ENCODE measurements at places on chromosomes 6 and 20.

DNA sequence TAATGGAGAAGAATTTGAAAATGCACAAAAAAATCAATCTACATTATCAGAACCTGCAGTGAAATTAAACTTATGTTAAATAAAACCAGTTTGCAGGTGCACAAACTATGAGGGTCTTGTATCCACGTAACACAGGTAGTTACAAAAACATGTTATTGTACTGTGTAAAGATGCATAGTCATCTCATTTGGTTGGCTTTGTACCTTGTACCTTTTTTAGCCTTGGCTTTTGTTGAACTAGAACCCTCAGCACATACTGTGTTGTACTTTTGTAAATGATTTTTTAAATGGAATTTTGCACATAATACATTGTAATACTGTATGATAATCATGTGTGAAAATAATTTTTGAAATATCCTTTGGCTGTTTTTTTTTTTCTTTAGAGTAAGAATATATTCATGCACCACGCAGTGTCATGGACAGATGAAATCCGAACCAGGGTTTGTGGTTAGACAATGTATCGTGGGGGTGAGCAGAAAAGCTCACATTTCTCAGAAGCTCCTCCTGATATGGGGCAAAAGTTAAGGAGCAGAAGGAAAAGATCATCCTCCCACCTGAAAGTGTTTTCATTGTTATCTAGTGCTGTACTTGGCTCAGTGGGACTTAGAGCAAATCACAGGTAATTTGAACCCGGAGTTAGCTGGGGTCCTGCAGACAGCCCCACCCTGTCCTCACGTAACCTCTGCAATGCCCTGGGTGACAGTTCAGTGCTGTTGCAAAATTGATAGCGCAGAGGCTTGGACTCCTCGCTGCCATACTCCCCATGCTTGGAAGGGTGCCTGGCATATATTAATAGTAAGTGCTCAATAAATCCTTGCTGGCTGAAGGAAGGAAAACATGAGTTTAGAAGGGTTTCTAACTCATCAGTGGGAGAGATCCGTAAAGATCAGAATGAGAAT, 14.8 kb upstream of the NAA20 start:
- ATAC-seq, result no peak

- no peak for ATAC-seq
These were observed 104.4 kb upstream of the ADGRF4 start for GRCh38 chr6:47593979-47594378.

DNA sequence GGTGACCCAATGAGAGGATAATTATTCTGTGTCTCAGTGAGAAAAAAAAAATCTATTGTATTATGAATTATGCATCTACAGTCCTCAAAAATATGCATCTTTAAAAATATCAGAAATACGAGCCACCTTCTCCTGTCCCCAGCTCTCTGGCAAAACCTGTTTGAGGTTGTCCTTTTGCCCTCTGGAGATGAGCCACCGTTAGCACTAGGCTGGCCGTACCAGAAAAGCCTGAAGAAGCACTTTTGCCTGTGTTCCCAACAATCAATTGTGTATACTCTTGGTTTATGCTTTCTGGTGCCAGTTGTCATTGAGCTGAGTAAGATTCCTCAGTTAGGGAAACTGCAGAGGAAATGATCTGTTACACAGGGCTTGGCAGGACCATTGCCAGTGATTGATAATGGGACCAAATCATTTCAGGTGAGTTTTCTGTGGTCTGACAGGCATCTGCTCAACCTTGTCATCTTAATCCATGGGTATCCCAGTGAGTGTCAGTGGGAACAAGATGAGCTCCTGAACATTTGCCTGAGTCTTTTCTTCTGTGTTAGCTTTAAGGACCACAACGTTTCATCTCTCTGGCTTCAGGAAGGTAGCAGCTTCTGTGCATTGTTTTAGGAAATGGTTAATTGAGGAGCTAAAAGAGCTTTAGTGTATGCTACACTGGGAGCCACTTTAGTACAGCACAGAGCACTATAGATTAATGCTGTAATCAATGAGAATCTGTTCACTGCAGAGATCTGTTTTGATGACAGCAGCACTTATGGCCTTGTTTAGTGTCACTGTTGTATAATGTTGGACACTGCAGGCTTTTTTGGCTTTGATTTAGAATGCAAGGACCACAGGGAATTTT, 330.1 kb downstream of the RIMS1 start:
- ATAC-seq, result peak; percentile 80

GRCh38 chr6:87738000-87738399, 36.0 kb upstream of the AKIRIN2 start:
- no peak for ATAC-seq

- no peak for ATAC-seq
These were observed 79.0 kb downstream of the DNAAF9 start for GRCh38 chr20:3328501-3328900.

- no peak for ATAC-seq
These were observed 628.2 kb downstream of the CDH26 start for GRCh38 chr20:60586269-60587050.

GRCh38 chr6:90291565-90291964, 5.1 kb downstream of the BACH2 start:
- ATAC-seq, result no peak

GRCh38 chr20:64148581-64148980, 15.7 kb upstream of the MYT1 start:
- no peak for ATAC-seq

- peak; percentile 9 for ATAC-seq
These were observed 9.2 kb upstream of the GHRH start for GRCh38 chr20:37270576-37271420.

GRCh38 chr6:85096976-85097375, 332.6 kb upstream of the TBX18 start:
- peak; percentile 10 for ATAC-seq

DNA sequence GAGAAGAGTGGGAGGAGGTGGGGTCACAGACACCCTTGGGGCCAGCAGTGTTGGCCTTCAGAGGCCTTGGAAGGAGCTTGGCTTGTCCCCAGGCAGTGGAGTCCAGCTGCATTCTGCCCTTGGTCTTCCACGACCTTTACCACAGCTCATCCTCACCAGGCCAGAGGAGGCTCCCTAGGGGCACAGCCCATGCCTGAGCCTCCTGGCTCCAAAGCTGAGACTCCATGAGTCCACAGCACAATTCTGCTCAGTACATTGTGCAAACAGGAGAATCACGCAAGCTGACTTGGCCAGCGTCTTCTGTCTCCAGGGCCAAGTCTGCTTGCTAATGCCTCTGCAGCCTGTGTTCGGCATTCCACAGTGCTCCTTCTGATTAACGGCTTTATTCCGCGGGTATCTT, 337.2 kb downstream of the SMOC2 start:
- no peak for ATAC-seq

DNA sequence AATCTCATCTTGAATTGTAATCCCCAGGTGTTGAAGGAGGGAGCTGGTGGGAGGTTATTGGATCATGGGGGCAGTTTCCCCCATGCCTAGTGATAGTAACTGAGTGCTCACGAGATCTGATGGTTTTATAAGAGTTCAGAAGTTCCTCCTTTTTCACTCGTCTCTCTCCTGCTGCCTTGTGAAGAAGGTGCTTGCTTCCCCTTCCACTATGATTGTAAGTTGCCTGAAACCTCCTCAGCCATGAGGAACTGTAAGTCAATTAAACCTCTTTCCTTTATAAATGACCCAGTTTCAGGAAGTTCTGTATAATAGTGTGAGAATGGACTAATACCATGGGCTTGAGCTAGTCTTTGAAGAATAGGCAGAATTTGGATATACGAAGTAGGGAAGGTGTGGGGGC, 113.9 kb downstream of the RIN2 start:
- ATAC-seq, result no peak

GRCh38 chr6:122755901-122756300, 23.6 kb upstream of the FABP7 start:
- no peak for ATAC-seq

- no peak for ATAC-seq
These were observed 15.9 kb downstream of the BCL2L1 start for GRCh38 chr20:31706607-31707257.

GRCh38 chr6:146883640-146884531, 285.1 kb downstream of the ADGB start:
- no peak for ATAC-seq

DNA sequence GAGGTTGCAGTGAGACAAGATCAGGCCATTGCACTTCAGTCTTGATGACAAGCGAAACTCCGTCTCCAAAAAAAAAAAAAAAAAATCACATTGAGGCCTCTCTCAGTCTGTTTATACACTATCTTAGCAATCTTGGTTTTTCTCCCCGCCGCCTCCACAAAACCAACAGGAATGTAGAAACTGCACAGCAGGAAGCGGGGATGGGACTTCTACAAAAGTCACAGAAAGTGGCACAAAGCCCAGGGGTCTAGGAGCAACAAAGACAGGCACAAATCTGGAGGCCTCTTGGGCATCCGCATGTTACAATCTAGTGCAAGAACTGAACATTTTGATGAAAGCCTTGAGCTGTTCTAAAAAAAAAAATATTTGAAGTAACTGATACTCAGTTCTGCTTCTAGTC, 48.6 kb downstream of the KDM1B start:
- no peak for ATAC-seq

DNA sequence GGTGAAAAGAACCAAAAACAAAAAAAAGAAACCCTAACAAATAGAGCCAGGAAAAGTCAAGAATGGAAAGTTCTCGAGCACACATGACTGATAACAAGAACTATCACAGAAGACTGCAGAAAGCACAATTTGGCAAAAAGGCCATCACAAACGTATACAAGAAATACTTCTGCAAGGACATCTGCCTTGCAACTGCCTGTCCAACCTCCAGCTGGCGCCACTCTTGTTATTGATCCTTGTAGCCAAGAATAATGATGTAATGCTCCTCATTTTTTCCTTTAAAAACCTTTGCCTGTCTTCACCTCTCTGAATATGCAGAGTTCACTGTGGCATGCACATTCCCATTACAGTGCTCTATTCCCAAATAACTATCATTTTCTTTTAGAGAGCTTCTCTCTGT, 87.9 kb upstream of the BMP5 start:
- no peak for ATAC-seq

DNA sequence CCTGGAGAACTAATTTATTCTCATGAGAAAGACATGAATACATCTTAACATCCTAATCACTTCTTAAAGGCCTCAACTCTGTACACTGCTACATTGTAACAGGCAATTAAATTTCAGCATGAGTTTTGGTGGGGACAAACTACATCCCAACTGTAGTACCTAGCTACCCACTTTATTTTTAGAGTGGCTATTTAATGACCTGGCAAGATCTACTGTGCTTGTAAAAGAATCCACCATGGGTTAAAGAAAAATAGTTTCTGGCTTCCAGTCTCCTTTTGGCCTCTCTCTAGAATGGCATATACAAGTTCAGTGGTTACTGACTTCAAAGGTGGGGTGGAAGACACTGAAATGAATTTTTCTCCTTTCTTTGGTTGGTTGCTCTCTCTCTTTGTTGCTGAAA, 193.9 kb downstream of the ESR1 start:
- ATAC-seq, result no peak

- ATAC-seq, result no peak
These were observed 892.5 kb upstream of the EYS start for GRCh38 chr6:66599541-66599940.

- peak; percentile 46 for ATAC-seq
These were observed 161.4 kb downstream of the FOXC1 start for GRCh38 chr6:1770968-1771723.

GRCh38 chr6:133460101-133460500, 218.9 kb downstream of the EYA4 start:
- no peak for ATAC-seq

- ATAC-seq, result peak; percentile 43
These were observed 167.6 kb upstream of the CST7 start for GRCh38 chr20:24781418-24781980.

DNA sequence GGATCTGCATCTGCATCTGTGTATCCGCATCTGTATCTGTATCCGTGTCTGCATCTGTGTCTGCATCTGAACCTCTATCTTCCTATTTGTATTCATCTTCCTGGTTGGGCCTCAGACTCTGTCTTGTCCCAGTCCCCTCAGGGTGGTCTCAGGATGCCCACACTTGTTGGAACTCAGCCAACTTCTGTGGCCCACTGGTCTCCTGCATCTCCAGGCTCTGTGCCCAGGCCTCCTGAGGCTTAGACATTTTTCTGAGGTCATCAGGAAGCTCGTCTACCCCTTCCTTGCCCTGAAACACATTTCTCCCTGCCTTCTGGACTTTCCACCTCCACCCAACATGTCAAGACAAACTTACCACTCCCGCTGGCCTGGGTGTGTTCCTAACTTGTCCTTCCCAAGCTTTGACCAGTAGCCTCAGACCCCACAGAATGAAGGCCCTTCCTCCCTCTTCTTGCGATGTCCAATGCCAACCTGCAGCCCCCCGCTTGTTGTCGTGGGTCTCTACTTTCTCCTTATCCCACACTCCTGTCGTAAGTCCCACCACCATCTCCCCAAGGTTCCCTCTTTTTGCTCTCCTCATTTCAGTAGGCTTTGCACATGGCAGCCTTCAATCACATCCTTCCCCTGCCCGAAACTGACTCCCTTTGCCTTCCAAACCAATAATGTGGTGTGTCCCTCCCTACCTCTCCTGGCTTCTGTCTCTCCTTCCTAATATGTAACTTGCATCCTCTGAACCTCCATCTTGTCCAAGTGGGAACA, 176.5 kb downstream of the DLL1 start:
- ATAC-seq, result no peak

DNA sequence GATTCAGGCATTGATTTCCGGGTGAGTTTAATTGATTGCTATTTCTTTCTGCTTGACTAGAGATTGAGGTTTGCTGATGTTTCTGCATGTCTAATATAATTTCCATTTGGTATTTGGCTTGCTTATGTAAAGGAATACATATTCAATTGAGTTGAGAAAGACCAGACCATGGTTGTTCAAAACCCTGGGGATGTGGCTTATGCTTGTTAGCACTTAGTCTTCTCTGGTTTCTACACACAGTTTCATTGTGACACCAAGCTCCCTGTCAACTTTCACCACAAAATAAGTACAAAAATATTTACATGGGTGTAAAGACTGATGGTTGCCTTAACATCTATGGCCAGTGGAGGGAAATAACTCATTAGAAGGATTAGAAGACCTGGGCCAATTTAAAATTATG, 209.6 kb downstream of the CDH26 start:
- no peak for ATAC-seq

GRCh38 chr6:107740496-107741190, 83.5 kb downstream of the SCML4 start:
- ATAC-seq, result no peak

- no peak for ATAC-seq
These were observed 55.5 kb upstream of the MYO6 start for GRCh38 chr6:75693534-75693933.

DNA sequence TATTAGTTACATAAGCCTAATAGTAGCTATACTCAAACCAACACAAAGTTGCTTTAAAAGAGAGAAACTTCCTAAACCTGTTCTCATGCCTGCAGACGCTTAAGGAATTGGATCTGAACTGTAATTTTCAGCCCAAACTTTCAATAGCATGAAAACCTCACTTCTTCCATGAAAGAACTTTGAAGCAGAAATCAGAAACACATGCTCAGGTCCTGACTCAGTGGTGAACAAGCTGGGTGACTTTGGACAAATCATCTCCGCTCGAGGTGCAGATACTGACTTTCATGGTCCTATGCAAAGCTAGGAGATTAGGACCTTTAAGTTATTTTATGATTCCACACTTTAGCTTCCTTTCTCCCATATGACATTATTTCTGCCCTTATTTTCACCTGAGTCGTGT, 36.5 kb downstream of the NOX3 start:
- ATAC-seq, result no peak

- ATAC-seq, result no peak
These were observed 479.4 kb upstream of the JARID2 start for GRCh38 chr6:14766391-14766994.
